Trophoblast cell (in vitro differentiated cells and primary cell): ENCODE measurements at places on chromosomes 12 and 14.

DNA sequence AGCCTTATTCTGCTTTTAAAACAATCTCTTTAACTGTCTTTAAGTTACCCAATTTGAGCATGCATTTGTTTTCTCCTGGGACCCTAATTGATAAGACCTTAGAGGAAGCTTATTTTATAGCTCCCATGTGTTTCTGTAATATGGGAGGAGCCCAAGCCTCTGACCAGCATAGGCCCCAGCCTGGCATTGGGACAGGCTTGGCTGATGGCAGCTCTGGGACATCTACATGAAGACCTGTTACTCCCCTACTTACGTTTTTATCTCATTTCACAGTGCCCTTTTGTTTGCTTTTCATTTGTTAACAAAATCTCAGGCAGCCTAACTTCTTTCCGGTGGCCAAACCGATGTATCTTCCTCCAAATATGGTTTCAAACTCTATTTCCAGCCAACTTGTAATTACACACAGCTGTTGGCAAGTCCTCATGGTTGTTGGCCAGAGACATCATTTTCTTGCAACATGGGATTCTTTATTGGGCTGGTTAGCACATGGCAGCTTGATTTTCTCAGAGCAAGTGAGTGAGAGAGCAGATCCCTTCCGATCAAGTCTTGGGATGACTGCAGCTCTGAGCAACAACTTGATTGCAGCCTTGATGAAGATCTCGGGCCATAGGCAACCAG is 1117.5 kb downstream of the AACS start:
- no peak for DNase-seq
- H3K36me3 ChIP-seq, result no peaks in the 10 kb centered on the region
- no peak overlapping the region for H3K27ac ChIP-seq
- no peaks in the 10 kb centered on the region for H3K27me3 ChIP-seq
- no peaks in the 10 kb centered on the region for H3K4me1 ChIP-seq

- H3K4me1 ChIP-seq, result no peaks in the 10 kb centered on the region
- no peak overlapping the region for H3K4me3 ChIP-seq
Observed at GRCh38 chr12:89529738-89530137, 3.9 kb upstream of the POC1B start.

GRCh38 chr14:105854600-105855245 is 328.3 kb downstream of the TMEM121 start:
- H3K27me3 ChIP-seq, result no peaks in the 10 kb centered on the region
- no peaks in the 10 kb centered on the region for H3K36me3 ChIP-seq
- no peak for DNase-seq
- H3K4me3 ChIP-seq, result no peak overlapping the region

DNA sequence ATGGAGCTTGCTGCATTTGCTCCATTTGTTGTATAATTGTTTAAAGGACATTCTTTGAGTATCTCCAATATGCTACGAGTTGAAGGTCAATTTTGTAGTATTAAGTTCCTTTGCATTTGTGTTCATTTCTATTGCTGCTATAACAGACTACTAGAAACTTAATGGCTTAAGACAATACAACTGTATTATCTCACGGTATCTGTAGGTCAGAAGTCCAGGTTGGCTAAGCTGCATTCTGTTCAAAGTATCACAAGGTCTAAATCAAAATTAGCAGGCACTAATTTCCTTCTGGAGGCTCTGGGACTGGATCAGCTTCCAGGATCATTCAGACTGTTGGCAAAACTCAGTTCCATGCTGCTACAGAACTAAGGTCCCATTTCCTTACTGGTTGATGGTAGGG is 340.6 kb downstream of the GXYLT1 start:
- H3K4me3 ChIP-seq, result no peak overlapping the region
- DNase-seq, result no peak
- no peak overlapping the region for H3K27ac ChIP-seq
- no peaks in the 10 kb centered on the region for H3K4me1 ChIP-seq

DNA sequence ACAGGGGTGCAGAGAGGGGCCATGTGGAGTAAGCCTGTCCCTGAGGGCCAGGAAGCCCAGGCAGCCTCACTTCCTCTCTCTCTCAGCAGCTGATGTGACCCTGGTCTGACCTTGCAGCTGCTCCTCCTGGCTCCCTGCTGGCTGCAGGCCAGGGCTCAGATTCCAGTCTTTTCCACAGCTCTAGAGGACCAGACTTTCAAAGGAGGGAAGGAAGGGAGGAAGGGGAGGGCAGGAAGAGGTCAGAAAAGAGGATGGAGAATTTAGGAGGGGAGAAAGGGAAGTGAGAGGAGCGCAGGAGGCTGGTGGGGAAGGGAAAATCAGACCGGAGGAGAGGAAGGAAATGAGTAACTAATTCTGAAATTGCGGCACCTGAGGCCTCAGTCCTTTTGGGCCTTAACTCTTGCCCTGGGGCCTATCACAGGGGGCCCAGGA is 40.9 kb upstream of the VASH1 start:
- H3K4me1 ChIP-seq, result no peaks in the 10 kb centered on the region
- H3K27ac ChIP-seq, result no peak overlapping the region
- DNase-seq, result no peak
- H3K27me3 ChIP-seq, result no peaks in the 10 kb centered on the region

DNA sequence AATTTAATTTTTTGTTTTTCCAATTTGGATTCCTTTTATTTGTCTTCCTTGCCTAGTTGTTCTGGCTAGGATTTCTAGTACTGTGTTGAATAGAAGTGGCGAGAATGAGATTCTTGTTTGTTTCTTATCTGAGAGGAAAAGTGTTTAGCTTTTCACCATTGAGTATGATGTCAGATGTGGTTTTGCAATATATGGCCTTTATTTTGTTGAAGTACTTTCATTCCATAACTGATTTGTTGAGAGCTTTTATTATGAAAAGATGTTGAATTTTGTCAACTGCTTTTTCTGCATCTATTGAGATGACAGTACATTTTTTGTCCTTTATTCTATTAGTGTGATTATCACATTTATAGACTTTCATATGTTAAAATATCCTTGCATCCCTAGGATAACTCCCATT is 462.0 kb downstream of the CCDC91 start:
- no peaks in the 10 kb centered on the region for H3K36me3 ChIP-seq
- no peaks in the 10 kb centered on the region for H3K4me1 ChIP-seq
- H3K27ac ChIP-seq, result no peak overlapping the region
- DNase-seq, result no peak
- H3K27me3 ChIP-seq, result no peaks in the 10 kb centered on the region

GRCh38 chr12:56836317-56836716 is 73.2 kb downstream of the HSD17B6 start:
- no peak overlapping the region for H3K27ac ChIP-seq
- no peaks in the 10 kb centered on the region for H3K36me3 ChIP-seq
- H3K4me3 ChIP-seq, result no peak overlapping the region
- H3K27me3 ChIP-seq, result no peaks in the 10 kb centered on the region
- H3K4me1 ChIP-seq, result peaks cover 3% of the 10 kb centered on the region
- DNase-seq, result peak; percentile 60

- H3K4me1 ChIP-seq, result peaks cover 15% of the 10 kb centered on the region
- no peaks in the 10 kb centered on the region for H3K27me3 ChIP-seq
- peak within 1 kb of the TSS; percentile 95 for H3K27ac ChIP-seq
- DNase-seq, result peak; percentile 88
Observed at GRCh38 chr14:75278422-75279152, at the start of gene FOS. Gene FOS (plus strand): TSS chr14:75278828. CDS start chr14:75278983, 155 bp downstream.

DNA sequence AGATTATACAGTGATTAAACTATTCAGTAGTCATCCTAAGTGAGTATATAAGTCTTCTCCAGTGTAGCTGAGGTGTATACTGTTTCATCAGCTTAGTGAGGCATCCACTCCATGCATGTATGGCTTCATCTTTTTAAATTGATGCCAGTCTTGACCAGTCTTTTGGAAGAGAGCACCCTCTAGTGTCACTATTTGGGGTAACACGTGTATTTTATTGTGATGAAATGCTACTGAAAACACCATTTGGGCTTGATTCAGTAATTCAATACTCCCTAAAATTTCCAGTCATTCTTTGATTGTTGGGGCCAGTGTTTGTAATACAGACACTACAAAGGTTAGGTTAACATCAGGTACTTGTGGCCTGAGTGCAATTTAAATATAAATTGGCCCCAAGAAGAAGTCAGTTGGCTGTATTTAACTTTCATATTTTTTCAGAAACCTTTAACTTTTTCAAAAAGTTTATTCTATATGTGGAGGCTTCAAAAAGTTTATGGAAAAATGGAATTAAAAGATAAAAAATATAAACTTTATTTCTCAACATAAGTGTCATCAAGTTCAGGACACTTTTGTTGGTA is 35.3 kb downstream of the MIPOL1 start:
- no peaks in the 10 kb centered on the region for H3K36me3 ChIP-seq
- DNase-seq, result peak; percentile 22
- no peaks in the 10 kb centered on the region for H3K4me1 ChIP-seq
- H3K27me3 ChIP-seq, result no peaks in the 10 kb centered on the region
- no peak overlapping the region for H3K27ac ChIP-seq
- no peak overlapping the region for H3K4me3 ChIP-seq
